Activated CD8-positive, alpha-beta T cell treated with anti-CD3 and anti-CD28 coated beads for 36 hours (primary cell): ENCODE measurements at places on chromosomes 3 and 15. TPM values are rescaled to one million over a fixed set of nuclear protein-coding genes. Genes with fewer than 3 reads are reported as not detected.

GRCh38 chr3:40124918-40125317, 184.6 kb upstream of the EIF1B start:
- H3K36me3 ChIP-seq: no peaks in the 10 kb centered on the region
- no peaks in the 10 kb centered on the region for H3K27me3 ChIP-seq
- H3K4me1 ChIP-seq: no peaks in the 10 kb centered on the region
- H3K4me3 ChIP-seq: no peak overlapping the region
- DNase-seq: no peak

DNA sequence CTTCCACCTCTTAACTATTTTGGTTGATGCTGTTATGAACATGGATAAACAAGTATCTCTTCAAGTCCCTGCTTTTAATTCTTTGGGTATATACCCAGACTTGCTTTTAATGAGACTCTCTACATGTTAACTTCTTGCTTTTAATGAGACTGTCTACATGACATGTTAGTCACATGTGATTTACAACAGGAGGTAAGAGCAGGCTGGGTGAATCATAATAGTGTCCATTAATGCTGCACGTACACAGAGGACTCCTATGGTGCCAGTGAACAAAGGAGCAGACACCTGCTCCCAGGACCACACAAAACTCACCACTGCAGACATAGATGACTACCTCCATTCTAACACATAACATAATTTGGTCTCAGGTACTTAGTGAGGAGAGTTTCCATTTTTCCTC, 273.4 kb upstream of the NSMCE3 start:
- DNase-seq: no peak
- peaks cover 4% of the 10 kb centered on the region for H3K27me3 ChIP-seq
- no peak overlapping the region for H3K4me3 ChIP-seq
- H3K4me1 ChIP-seq: no peaks in the 10 kb centered on the region
- no peaks in the 10 kb centered on the region for H3K36me3 ChIP-seq

The ITGB5 gene
- total RNA-seq: 0.41 TPM

The ISLR2 gene
- total RNA-seq: not detected
